ENCODE measurements at places on chromosomes 13 and 19. TPM values are rescaled to one million over a fixed set of nuclear protein-coding genes. Genes with fewer than 3 reads are reported as not detected.

Gene KIR3DL1
- total RNA-seq = not detected

DNA sequence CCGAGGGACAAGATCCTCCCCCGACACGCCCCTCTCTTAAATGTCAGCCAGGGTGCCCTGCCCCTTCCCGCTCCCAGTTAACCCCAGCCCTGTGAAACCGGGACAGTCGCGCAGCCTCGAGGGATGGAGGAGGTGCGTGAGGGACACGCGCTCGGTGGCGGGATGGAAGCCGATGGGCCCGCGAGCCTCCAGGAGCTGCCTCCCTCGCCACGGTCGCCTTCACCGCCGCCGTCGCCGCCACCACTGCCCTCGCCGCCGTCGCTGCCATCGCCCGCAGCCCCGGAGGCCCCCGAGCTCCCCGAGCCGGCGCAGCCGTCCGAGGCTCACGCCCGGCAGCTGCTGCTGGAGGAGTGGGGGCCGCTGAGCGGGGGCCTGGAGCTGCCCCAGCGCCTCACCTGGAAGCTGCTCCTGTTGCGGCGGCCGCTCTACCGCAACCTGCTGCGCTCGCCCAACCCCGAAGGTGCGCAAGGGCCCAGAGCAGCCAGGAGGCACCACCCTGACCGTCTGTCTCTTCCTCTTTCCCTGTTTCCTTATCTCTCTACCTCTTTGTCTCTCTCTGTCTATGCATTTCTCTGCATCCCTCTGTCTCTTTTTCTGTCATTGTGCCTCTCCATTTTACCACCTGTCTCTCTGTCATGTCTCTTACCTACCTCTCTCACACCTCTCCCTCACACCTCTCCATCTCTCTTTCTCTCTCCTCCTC, at the start of gene NCCRP1:
Gene NCCRP1 (plus strand): TSS at position 105 of the 703 bp plus-strand sequence. CDS start 19 bp downstream, at position 124.
- no peak for DNase-seq

DNA sequence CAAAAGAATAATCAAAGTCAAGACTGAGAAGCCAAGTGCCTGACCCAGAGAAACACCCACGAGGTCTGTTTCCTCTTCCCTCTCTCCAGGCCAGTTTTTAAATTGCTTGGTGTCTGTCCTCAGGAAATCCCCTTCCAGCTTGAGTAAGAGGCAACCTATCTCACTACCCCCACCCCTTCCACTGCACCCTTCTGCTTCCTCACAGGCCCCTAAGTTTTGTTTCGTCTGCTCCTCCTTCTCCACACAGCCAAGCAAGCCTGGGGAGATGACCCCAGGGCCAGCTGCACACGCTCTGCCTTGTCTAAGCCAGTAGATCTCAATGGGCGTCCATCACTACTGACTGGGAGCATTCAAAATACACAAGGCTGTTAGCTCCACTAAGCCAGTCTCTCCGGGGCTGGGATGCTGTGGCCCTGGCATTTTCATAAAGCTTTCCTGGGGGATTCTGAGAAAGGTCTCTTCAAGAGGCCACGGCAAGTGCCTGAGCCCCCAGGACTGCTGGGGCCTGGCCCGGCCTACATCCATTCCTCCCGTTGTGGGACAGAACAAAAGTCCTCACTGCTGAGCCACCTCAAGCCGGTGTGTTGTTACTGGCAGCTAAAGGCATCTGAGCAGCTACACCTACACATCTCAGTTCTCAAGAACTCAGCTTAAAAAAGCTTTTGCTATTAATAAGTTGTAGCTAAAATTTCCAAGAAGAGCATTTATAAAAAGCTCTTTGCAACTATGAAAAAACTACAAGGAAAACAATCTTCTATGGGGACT, 14.9 kb upstream of the IL4I1 start:
- no peak for DNase-seq

DNA sequence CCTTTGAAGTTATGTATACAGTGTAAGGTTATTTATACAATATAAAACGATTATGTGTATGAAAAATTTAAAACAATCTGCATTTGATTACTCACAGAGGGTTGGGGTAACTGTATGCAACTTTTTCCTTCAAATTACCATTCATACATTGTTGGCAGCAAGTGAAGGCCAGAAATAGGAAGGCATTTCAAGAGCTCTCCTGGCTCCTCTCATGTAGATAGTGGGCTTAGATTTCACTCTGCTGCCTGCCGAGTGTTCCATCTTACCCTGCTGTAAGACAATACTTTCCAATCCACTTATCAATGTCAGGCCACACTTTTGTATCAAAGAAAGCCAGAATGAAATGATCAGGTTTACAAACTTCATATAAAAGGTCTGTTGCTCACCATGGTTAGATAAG, 245.2 kb downstream of the DNAJC15 start:
- DNase-seq = no peak

DNA sequence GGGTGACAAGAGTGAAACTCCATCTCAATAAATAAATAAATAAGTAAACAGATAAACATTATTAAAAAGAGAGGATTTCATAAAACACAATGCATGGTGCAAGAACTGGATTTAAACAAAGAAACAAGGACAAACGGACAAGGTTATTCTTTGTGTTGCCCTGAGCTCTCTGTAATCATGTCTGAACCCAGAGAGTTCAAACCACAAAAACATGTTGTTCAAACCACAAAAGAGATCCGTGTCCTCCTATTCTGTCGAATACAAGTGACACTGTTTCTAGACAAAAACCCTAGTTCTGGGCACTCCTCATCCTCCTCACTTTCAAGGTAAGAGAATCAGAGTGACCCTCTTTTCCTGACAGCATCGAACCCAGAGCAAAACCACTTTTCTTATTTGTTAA, 4.6 kb upstream of the TPRX2 start:
- no peak for DNase-seq

- no peak for DNase-seq
These were observed 70.8 kb downstream of the FAM216B start for GRCh38 chr13:42852136-42852535.

DNA sequence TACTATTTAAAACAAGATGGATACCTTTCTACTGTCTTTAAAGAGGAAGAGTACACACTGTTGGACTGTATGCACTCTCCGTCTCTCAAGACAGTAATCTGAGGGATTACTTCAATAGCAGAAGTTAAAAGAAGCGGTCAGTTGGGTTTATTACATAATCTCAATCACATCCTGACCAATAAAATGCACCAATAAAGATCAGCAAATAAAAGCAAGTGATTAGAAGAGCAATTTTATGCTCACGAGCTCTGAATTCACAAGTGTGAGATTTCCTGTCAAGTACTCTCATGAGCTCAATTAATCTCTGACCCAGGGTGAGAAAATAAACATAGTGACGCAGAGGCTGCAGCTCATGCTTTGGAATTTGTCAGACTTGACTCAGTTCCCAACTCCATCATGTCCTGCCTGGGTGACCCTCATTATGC, 12.2 kb downstream of the ABCC4 start:
- DNase-seq = no peak

All from MCF 10A (cell line).